ENCODE measurements at places on chromosomes 16 and 17.

DNA sequence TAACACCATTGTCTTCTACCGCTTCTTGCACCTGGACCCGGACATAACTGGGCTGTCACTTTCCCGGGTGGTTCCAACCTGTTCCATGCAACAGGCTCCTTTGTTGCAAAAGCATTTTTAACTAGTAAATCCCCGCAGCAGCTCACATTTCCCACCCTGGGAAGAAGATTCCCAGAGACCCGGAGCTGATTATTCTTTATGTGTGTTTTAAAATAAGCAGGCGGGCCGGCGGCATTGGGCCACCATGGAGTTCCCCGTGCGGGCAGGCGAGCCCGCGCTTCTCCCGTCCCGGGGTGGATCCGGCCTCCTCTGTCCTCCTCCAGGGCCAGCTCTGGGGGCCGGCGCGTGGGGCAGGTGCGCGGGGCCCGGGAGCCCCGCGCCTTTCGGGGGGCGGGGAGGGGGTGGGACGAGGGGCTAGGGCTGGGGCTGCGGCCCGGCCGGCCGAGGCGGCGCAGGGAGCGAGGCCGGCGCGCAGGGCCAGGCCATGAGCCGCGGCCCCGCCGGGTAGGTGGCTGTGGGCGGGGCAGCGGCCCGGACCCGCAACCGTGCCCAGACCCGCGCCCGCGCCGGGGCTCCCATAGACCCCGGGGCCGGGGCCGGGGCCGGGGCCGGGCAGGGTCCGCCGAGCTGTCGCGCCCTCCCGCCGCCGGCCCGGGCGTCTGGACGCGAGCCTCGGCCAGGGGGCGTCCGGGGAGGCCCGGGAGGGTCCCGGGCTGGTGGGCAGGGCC lies 1.7 kb downstream of the CRAMP1 start:
- no peak for DNase-seq

GRCh38 chr16:62821824-62822223 lies 785.6 kb upstream of the CDH8 start:
- DNase-seq, result no peak

GRCh38 chr16:88768071-88768783 lies 16.8 kb downstream of the PIEZO1 start:
- peak; percentile 80 for DNase-seq

GRCh38 chr17:12287953-12288352 lies 267.3 kb downstream of the MAP2K4 start:
- no peak for DNase-seq

DNA sequence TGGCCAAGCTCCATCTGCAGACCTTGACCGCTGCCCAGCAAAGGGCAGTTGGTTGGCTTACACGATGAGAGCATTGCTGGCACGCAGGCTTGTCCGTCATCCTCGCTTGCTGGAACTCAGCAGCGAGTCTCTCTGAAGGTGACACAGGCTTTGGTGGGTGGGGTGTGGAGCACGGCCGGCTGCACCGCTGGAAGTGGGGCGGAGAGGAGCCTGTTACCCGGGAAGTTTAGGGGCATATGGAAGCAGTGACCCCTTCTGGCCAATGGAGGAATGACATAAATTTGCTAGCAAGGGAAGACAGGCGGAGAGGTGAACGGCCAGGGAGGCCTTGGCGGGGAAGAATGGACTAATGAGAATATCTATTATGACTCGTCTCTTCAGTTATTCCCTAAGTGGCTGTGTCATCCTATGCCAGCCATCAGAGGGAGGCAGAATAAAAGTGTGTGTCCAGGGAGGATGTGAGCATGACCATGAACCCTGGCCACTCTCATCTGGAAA lies 65.9 kb upstream of the SDK2 start:
- no peak for DNase-seq

DNA sequence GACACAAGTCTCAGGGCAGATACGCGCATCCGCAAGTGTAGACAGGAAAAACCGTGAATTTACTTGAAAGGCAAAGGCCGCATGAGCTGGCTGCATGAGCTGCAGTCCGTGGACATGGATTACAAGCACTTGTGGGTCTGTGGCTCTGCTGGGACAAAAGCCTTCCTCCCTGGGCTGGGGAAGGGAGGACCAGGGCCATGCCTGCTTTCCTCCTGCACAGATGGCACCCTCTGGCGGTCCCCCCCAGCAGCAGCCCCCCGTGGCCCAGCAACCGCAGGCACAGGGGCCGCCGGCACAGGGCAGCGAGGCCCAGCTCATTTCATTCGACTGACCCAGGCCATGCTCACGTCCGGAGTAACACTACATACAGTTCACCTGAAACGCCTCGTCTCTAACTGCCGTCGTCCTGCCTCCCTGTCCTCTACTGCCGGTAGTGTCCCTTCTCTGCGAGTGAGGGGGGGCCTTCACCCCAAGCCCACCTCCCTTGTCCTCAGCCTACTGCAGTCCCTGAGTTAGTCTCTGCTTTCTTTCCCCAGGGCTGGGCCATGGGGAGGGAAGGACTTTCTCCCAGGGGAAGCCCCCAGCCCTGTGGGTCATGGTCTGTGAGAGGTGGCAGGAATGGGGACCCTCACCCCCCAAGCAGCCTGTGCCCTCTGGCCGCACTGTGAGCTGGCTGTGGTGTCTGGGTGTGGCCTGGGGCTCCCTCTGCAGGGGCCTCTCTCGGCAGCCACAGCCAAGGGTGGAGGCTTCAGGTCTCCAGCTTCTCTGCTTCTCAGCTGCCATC lies 1.7 kb upstream of the MRPL12 start:
- no peak for DNase-seq

DNA sequence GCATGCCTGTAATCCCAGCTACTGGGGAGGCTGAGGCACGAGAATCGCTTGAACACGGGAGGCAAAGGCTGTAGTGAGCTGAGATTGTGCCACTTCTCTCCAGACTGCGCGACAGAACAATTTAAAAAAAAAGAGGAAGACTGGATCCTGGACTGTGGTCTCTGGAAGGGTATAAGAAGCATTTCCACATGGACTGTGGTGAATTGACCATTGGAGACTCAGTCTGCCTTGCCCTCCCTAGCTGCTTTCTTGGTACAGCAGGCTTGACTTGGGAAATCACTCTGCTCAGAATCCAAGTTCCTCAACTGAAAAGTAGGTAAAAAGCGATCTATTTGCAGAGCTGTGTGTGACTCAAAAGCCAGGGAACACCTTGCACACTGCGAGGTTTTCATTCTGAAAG lies 1.0 kb upstream of the MGRN1 start:
- DNase-seq, result no peak

GRCh38 chr16:60458255-60458654 lies 1578.0 kb downstream of the CDH8 start:
- no peak for DNase-seq

DNA sequence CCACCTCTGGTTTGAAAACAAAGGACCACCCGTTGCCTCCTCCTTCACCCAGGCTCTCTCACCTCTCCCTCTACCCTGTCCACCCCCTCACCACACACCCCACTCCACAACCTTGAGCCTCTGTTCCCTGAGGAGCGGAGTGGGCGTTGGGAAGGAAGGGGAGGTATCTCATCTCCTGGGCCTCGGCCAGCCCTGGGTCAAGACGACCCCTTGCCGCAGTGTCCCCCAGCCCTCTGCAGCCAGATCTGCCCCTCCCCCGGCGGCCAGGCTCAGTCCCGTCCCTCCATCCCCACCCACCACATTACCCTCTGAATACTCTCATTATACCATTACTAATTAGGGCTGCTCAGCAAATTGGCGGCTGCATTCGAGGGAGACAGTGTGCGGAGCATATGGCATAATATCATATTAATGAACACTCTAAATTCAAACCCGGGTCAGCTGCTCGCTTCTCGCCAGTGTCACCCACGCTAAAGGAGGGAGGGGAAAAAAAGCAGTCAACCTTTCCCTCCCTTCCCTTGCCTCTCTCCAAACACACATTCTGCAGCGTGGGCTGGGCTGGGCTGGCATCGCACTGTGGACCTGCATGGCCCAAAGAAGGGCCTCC lies 123.2 kb upstream of the LHX1 start:
- no peak for DNase-seq

- DNase-seq, result no peak
Measured at GRCh38 chr16:82005027-82005830, 6.0 kb downstream of the SDR42E1 start.

GRCh38 chr16:83992624-83993023 lies 24.6 kb downstream of the NECAB2 start:
- DNase-seq, result no peak

GRCh38 chr17:78057113-78057740 lies 71.3 kb downstream of the TMC6 start:
- DNase-seq, result no peak

DNA sequence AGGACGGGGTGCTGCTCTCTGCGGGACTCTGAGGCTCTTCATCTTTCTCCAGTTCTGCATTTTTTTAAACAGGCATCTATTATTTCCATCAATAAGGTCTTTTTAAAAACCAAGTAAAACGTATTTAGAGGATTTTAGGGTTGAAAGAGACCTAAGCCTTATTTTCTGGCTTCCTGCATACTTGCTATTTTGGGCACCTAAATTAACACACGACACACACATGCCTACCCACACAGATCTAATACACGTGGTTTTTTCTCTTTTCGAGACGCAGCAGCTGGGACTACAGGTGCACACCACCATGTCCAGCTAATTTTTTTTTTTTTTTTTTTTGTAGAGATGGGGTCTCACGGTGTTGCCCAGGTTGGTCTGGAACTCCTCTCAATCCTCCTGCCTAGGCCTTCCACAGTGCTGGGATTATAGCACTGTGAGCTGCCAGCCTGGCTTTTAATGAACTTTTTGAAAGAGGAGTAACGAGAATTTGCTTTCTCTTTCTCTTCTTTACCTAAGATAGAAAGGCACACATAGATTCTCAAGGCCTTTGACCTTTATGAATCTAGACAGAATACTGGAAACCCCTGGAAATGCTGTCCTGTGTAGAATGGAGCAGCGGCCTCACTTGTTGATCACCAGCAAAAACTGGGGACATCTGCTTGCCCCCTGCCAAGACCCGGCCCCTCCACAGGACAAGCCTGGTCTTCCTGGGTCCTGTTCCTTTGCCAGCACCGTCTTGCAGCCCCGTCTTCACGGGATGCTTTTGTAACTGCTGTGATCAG lies 13.8 kb downstream of the DNAAF8 start:
- DNase-seq, result no peak

- DNase-seq, result peak; percentile 9
Measured at GRCh38 chr16:84485255-84486010, 19.0 kb downstream of the MEAK7 start.

DNA sequence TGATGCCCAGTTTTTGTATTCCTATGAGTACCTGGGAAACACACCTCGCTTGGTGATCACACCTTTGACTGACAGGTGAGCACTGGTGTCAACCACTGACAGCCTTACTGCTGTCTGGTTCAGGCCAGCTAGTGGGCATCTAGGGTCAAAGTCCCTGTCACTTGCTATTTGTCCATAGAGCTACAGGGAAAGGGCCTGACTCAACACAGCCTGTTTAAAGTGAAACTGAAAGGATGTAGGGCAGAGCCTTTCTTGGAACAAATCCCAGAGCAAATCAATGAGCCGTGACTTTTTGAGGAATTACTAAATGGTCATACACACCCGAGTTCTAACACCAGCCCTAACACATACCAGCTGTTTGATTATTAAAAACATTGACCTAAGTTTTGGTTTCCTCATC lies 106.8 kb downstream of the DNAH9 start:
- DNase-seq, result no peak

GRCh38 chr17:63838631-63839171 lies 3.8 kb downstream of the SMARCD2 start:
- DNase-seq, result peak; percentile 98

DNA sequence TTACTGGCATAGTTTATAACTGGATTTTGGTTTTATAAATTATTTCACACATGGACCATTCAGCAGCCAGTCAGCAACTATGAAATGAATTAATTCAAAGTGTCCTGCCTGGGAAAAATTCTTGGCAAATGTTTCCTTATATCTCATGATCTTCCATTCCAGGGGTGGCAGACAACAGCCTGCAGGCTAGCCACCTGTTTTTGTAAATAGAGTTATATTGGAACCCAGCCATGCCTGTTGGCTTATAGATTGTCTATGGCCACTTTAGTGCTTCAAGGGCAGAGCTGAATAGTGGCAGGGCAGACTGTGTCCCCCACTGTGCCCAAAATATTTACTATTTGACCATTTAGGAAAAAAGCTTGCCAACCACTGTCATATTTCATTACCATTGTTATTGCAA lies 613.7 kb downstream of the TMEM114 start:
- no peak for DNase-seq

GRCh38 chr17:20010099-20010863 lies 1.1 kb downstream of the SPECC1 start:
- DNase-seq, result peak; percentile 80

GRCh38 chr17:43200127-43200526 lies 11.5 kb upstream of the TMEM106A start:
- no peak for DNase-seq

DNA sequence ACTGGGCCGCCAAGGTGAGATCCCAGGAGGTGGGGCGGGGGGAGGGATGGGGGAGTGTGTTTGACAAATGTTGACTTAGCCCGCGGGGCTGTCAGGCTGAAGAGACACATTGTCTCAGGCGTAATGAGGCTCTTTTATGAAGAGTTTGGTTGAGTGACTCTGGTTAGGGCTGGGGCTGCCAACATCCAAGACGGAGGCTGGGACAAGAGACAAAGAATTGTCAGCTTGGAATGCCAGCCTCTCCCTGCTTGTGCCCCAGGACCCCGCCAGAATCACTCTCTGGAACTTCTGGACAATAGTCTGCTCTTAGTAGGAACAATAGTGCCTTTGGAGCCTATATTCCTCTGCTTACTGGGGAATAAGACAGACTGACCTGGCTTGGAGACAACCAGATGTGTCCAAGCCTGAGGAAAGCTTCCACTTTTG lies 24.0 kb downstream of the PCTP start:
- no peak for DNase-seq

DNA sequence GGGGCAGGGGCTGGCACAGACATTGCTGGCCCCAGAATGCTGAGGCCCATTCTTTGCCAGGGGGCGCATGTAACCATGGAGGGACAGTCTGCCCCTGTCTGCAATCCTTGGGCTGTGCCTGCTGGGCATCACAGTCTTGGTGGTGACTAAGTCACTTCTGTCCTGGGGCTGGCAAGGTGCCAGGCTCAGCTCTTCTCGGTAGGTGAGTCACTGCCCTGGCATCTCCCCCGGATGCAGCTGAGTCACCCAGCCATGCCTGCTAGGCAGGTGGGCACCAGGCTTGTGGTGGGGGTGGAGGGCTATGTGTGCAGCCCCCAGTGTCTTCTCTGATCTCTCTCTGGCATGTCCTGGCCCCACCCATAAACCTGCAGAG lies 5.6 kb downstream of the RARA start:
- peak; percentile 92 for DNase-seq

DNA sequence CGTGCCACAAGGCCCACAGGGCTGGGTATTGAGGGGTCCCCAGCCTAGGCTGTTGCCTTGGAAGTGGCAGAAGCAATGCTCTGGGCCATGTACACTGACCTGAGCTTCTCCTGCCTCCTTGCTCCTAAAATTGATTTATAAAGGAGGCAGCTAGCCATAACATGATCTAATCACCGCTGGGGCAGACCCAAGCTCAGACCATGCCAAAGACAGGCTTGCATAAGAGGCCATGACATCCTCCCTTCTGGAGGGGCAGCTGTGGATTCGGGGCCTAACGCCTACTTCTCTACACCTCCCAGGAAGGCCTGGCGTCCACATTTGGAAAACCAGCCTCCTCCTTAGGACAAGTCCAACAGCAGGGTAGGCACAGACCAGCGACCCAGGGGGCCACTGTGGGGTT lies 12.3 kb downstream of the HSD11B2 start:
- peak; percentile 80 for DNase-seq

GRCh38 chr17:71315568-71315967 lies 805.3 kb upstream of the SOX9 start:
- DNase-seq, result no peak
